ENCODE measurements at places on chromosomes 4 and X. TPM values are rescaled to one million over a fixed set of nuclear protein-coding genes. Genes with fewer than 3 reads are reported as not detected.
A peak's percentile ranks its signal among the peaks of the same experiment; 100 is the strongest.

The RHOXF1 gene
- not detected for total RNA-seq

The FAM90A26 gene
- total RNA-seq, result not detected

GRCh38 chrX:70468709-70469108 lies 24.1 kb downstream of the DLG3 start:
- DNase-seq, result no peak

DNA sequence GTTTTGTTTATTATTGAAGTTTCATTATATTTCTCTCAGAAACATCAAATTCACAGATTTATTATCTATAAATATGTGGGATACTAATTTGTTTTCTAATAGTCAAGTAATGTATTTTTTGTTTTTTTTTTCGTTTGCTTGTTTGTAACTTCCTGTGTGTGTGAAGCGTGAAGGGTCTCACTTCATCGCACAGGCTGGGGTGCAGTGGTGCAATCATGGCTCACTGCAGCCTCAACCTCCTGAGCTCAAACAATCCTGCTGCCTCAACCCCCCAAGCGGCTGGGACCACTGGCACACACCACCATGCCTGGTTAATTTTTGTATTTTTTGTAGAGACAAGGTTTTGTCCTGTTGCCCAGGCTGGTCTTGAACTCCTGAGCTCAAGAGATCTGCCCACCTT lies 55.1 kb downstream of the SH3RF1 start:
- DNase-seq, result no peak

The CLDN22 gene
- total RNA-seq, result not detected

The CT47C1 gene
- total RNA-seq, result not detected

DNA sequence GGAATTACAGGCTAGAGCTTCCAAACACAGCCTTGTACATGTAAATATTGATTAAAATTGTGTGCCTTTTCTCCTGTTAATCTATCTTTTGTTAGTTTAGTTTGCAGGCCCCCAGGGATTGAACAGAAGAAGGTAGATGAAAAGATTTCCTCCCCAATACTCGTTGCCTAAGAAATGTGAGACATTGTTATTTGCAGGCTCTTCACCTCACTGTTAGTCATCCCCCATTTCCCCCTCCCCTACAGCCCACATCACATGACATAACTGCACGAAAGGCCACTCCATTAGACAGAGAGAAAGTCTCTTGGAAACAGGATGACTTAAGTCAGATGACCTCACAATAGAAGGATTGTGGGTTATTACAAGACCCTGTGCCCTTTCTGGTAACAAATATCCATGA lies 13.3 kb upstream of the MID1 start:
- peak; percentile 78 for DNase-seq

- DNase-seq, result no peak
These were observed 96.6 kb upstream of the KCNIP4 start for GRCh38 chr4:22045051-22045630.

The TLL1 gene
- 0.20 TPM for total RNA-seq

GRCh38 chrX:118156254-118156952 lies 39.8 kb upstream of the KLHL13 start:
- DNase-seq, result no peak

- no peak for DNase-seq
These were observed 152.3 kb downstream of the LRBA start for GRCh38 chr4:150862829-150863228.

The S100G gene
- not detected for total RNA-seq

GRCh38 chrX:112377481-112377880 lies 294.9 kb upstream of the TRPC5 start:
- no peak for DNase-seq

- no peak for DNase-seq
These were observed 352.9 kb downstream of the GABRG1 start for GRCh38 chr4:45770958-45771357.

GRCh38 chrX:139204898-139205667 lies 325.5 kb upstream of the F9 start:
- DNase-seq, result peak; percentile 20

The HSFX2 gene
- not detected for total RNA-seq

DNA sequence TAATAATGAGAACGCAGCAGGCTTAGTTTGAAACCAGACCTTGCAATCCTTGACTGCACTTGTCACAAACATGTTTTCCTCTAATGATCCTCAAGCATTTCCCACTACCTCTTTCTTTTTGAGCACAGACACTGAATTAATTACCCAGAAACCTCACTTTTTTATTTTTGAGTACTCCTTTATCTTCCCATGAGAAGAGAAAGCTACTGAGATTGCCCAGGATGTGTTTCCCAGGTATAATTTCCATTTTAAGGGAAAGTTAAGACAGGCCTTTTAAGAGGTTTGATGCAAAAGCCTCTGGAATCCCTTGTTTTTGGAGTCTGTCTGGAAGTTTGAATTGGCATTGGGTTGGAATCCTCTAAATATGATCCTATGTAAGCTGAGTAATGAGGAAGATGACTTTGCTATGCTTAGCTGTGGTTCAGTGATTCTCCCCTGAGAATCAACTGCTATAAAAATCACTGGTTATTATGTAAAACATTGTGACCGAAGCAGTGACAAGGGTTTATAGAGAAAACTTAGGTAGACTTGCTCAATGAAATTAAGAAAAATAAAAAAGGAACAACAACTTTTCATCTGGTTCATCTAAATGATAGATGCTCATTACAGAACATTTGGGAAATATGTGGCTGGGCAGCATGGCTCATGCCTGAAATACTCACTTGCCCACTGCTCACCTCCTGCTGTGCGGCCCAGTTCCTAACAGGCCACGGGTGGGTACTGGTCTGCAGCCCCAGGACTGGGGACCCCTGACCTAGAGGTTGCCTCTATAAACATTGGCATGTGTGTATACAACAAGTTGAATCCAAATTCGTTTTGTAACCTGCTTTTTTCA lies 10.8 kb upstream of the RHOH start:
- no peak for DNase-seq

The NAP1L3 gene
- 5.3 TPM for total RNA-seq

- DNase-seq, result no peak
These were observed 93.4 kb downstream of the RS1 start for GRCh38 chrX:18578546-18578945.

The PRDM8 gene
- 10.2 TPM for total RNA-seq

DNA sequence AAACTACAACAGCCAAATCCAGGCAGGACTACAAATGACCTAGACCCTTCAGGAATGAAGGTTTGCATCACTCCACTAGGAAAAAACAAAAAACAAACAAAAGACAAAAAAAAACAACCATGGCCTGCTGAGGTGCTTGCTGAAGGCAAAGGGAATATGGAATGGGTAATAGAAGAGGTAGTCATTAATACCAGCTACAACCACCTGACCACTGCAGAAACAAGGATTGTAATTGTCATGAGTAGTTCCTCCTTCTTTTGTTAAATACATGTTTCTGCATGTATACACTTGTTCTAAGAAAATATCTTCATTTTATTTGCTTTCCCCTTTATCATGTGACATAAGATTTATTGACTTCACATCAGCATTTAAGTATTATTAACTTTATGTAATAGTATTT lies 409.8 kb upstream of the GRID2 start:
- no peak for DNase-seq

GRCh38 chr4:11019451-11020240 lies 335.1 kb upstream of the CLNK start:
- DNase-seq, result no peak

GRCh38 chr4:151226004-151226932 lies 50.7 kb upstream of the PRSS48 start:
- no peak for DNase-seq

DNA sequence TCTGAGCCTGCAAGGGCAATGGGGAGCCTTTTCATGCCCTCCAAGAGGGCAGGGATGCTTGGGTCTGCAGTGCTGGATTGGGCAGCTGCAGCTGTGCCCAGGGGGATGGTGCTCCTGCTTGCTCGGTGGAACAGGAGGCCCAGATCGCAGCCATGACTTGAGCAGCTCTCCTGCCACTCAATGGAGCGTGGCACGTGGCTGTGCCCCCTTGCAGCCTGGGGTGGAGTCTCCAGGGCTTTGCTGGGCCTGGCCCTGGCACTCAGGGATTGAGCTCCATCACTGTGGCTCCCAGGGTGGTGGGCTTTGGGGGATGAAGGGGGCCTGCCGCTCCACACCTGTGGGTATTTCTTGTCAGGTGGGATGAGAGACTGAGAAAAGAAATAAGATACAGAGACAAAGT lies 53.4 kb upstream of the IBSP start:
- no peak for DNase-seq

GRCh38 chrX:149456476-149457245 lies 48.4 kb downstream of the IDS start:
- no peak for DNase-seq

The P2RY4 gene
- total RNA-seq, result not detected

The PLAC1 gene
- total RNA-seq, result 0.52 TPM

GRCh38 chr4:63296773-63297172 lies 1112.5 kb downstream of the TECRL start:
- no peak for DNase-seq

The ZNF711 gene
- total RNA-seq, result 15.8 TPM

DNA sequence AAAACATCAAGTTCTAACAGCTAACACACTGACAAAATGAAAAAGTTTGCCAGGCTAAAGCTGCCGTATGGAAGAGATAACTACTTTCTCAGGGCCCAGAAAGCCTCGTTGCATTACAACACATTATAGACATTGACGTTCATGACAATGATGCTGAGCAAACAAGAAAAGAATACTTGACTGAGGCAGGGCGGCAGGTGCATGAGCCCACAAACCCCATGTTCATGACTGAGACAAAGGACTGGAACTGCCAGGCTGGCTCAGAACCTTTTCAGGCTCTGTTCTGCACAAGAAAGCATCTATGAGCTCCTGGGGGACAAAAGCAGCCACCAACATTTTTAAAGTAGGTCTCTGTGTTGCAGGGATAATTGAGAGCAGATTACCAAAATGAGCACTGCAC lies 13.6 kb downstream of the TLR6 start:
- DNase-seq, result no peak

The CDKN2AIP gene
- total RNA-seq, result 11.5 TPM

- DNase-seq, result no peak
These were observed 106.9 kb upstream of the DCAF12L2 start for GRCh38 chrX:126272795-126273497.

DNA sequence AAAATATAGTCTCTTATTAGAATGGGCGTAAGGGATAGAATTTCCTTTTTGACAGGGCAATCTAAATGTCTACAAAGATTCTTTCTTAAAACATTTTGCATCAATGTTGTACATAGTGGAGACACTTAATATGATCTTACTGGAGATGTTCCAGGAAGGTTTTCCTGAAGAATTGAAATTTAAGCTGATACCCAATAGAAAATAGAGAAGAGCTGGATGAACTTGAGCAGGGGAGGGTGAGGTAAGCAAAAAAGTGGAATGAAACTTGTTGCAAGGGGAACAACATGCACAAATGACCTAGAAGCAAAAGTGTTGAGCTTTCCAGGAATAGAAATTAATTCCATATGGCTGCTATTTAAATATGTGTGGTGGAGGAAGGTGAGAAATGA lies 19.7 kb downstream of the SLAIN2 start:
- DNase-seq, result no peak

The ANOS1 gene
- not detected for total RNA-seq

DNA sequence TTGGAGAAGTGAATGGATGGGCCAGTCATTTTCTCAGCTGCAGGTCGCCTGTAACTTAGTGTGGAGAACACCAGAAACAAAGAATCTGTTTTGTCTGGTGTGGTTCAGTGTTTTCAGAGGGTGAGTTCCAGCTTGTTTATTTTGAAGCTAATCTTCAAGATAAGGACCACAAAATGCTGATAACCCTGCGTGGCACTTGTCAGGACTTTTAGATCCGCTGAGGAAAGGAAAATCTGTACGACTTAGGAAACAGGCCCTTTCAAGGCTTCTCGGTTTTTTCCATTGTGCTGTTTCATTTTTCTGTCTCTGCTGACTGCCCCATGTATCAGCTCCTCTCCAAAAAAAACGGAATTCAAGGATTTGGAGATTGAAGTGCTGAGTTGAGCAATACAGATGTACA lies 8.7 kb upstream of the ANAPC4 start:
- no peak for DNase-seq

The RAB40AL gene
- 0.52 TPM for total RNA-seq

- no peak for DNase-seq
These were observed 148.0 kb downstream of the EMCN start for GRCh38 chr4:100369871-100370270.

- no peak for DNase-seq
These were observed 48.4 kb upstream of the SPANXN4 start for GRCh38 chrX:142977128-142977914.

- DNase-seq, result no peak
These were observed 317.5 kb downstream of the RAPGEF2 start for GRCh38 chr4:159420162-159421057.

DNA sequence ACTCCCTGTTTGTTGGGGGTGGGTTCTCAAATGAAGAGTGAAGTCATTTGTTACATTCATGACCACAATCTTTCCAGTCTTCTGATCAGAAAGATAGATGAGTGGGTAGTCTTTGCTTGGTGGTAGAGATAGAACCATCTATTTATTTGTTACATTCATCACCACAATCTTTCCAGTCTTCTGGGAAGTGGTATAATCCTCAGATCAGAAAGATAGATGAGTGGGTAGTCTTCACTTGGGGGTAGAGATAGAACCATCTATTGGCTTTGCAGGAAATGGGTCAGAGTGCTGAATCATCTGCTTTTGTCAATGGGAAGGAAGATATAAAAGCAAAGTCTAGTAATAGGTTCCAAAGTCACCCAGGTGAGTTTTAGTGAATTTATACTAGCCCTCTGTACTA lies 64.2 kb upstream of the EPGN start:
- DNase-seq, result no peak

DNA sequence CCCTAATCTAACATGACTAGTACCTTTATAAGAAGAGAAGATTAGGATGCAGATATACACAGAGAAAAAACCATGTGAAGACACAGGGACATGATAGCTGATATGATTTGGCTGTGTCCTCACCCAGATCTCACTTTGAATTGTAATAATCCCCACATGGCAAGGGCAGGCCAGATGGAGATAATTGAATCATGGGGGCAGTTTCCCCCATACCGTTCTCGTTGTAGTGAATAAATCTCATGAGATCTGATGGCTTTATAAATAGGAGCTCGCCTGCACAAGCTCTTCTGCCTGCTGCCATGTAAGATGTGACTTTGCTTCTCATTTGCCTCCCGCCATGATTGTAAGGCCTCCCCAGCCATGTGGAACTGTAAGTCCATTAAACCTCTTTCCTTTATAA lies 364.3 kb downstream of the FBXW7 start:
- DNase-seq, result no peak

DNA sequence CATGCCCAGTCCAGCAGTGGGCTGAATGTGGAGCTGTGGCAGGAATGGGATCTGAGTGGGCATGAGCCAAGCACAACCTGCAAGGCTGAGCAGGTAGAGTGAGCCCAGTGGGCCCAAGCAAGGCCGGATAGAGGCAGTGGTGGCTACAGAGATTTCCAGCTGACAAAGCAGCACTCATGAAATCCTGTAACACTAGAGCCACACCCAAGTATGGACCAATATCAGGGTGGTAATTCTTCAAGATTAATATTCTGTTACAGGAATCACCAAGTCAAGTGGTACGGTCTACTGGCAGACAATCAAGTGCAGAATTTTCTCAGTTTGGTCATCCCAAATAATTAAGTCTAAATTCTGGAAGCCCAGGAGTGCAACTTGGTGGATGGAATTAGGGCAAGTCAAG lies 132.4 kb upstream of the ENPEP start:
- DNase-seq, result no peak

- DNase-seq, result no peak
These were observed 183.2 kb upstream of the MAGEE2 start for GRCh38 chrX:75968293-75968692.

- no peak for DNase-seq
These were observed 31.7 kb downstream of the USP9X start for GRCh38 chrX:41116948-41117347.
